ENCODE measurements at places on chromosomes 7 and 10. TPM values are rescaled to one million over a fixed set of nuclear protein-coding genes. Genes with fewer than 3 reads are reported as not detected.

The SLC16A12 gene
- 31.5 TPM for total RNA-seq

The C10orf90 gene
- 0.64 TPM for total RNA-seq

The GHRHR gene
- not detected for total RNA-seq

The VWA2 gene
- total RNA-seq: 2.8 TPM

The NAT16 gene
- 0.49 TPM for total RNA-seq

The CFAP70 gene
- total RNA-seq: 1.3 TPM

The LHFPL3 gene
- total RNA-seq: not detected

GRCh38 chr10:25938405-25938804 lies 4.4 kb downstream of the MYO3A start:
- DNase-seq: no peak
- H3K4me1 ChIP-seq: no peaks in the 10 kb centered on the region
- no peaks in the 10 kb centered on the region for H3K36me3 ChIP-seq
- no peaks in the 10 kb centered on the region for H3K27me3 ChIP-seq

- H3K27ac ChIP-seq: no peak overlapping the region
- no peaks in the 10 kb centered on the region for H3K4me1 ChIP-seq
- no peak overlapping the region for H3K4me3 ChIP-seq
- no peaks in the 10 kb centered on the region for H3K36me3 ChIP-seq
- DNase-seq: no peak
- no peaks in the 10 kb centered on the region for H3K27me3 ChIP-seq
These were observed 108.2 kb downstream of the LHPP start for GRCh38 chr10:124569623-124570470.

DNA sequence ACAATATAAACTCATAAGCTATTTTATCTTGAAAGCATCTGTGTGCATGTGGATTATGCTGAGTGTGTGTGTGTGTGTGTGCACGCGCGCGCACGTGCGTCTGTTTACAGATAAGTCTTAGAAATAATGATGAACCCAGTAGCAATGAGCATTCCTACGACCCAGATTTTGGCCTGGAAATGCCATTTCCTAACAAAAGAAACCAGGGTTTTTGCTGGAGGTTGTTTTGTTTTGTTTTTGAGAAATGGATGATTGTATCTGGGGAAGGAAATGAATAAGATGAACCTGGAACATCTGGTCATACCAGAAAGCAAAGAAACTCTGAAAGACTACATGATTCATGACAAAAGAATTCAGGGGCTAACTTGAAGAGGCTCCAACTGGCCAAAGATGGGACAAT lies 22.1 kb upstream of the LMOD2 start:
- H3K27me3 ChIP-seq: no peaks in the 10 kb centered on the region
- H3K4me1 ChIP-seq: no peaks in the 10 kb centered on the region
- H3K27ac ChIP-seq: no peak overlapping the region

GRCh38 chr7:50362712-50363282 lies 58.3 kb downstream of the IKZF1 start:
- no peak overlapping the region for H3K4me3 ChIP-seq

DNA sequence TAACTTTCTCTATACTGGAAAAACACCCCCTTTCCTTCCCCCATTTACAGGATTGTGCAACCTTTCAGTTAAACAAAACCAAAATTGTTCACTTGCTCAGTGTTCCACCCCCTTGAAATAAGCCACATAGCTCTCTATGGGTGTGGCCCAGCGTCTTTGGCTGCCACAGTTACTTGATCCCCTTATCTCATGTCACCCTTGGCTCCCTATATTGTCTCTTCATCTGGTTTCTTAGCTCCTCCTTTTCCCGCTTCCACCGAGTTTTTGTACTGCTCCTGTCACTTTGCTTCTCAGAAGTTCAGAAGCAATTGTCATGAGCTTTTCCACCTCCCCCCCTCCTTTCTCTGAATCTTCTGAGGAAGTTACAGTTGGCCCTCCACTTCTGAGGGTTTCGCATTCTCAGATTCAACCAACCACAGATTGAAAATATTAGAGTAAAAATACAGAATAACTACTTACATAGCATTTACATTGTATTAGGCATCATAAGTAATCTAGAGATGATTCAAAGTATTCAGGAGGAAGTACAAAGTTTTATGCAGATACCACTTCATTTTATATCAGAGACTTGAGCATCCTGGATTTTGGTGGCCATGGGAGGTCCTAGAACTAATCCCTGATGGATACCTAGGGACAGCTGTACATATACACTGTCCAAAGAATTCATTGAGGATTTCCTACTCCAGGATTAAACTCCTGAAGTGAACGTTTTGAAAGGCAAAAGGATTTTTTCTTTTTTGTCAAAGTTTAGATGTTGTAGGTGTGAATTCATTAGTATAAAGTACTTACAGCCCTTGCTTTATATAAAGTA lies 60.4 kb downstream of the ADD3 start:
- H3K27ac ChIP-seq: no peak overlapping the region
- H3K27me3 ChIP-seq: no peaks in the 10 kb centered on the region
- no peak for DNase-seq

DNA sequence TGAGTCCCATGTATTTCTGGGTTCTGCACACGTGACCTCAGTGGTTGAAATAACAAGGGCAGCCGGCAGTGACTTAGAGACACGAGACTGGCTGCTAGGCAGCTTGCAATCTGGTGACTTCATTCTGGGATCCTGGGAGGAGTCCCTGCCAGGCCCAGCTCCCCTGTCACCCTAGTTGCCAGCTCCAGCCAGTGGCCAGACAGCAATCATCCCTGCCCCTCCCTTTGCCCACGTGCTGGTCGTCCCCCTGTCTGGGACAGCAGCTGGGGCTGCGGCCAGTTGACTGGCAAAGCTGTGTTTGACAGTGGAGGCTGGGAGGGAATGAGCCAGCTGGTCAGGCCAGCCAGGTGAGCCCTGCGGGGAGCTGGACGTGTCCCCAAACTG lies 30.0 kb downstream of the ADGRA1 start:
- no peaks in the 10 kb centered on the region for H3K36me3 ChIP-seq
- no peaks in the 10 kb centered on the region for H3K4me1 ChIP-seq
- no peak overlapping the region for H3K27ac ChIP-seq
- no peaks in the 10 kb centered on the region for H3K27me3 ChIP-seq
- no peak overlapping the region for H3K4me3 ChIP-seq

DNA sequence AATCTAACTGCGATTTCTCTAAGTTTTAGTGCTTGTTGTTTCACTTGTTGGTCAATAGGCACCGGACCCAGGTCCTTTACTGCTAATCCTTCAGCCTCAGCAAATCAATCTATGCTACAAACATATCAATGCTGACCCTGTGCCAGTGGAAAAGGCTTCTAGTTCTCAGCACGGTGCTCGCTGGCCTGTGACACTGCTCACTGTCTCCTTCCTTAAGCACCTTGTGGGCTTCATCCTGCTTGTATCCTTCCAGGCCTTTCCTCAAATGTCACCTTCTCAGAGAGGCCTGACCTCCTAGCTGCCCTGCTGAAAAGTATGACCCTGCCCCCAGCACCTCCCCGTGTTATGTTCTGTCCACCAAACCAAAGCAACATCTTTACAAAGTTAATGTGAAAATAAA lies 201.2 kb upstream of the FRMD4A start:
- H3K27ac ChIP-seq: no peak overlapping the region
- DNase-seq: no peak
- H3K27me3 ChIP-seq: no peaks in the 10 kb centered on the region
- no peak overlapping the region for H3K4me3 ChIP-seq

DNA sequence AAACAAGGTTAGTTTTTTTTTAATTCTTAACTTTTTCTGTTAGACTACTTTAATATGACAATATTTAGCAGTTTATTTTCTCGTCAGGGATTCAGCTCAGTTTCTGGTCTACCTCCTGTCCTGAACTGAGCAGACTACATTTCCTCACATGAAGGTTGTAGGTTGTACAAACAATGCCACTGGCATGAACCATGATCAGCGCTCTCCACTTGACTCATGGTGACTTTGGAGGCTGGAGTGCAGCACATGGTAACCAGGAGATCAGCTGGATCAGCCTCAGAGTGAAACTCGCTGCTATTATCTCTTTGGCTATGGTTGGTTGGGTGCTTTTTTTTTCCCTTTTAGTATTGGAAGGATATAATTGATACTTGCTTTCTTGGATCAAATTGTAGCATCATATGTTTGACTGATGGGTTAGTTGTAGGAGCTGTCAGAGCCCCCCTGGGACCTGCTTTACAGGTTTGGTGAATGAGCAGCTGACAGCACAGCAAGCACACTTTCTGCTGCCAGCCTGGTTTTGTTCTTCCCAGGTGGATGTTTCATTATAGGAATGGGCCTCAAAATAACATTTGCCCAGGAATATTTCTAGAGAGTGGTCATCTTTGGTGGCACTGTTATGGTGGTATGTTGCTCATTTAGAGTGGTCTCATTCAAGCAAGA lies 556.4 kb downstream of the AUTS2 start:
- no peaks in the 10 kb centered on the region for H3K36me3 ChIP-seq
- no peak for DNase-seq
- no peak overlapping the region for H3K27ac ChIP-seq
- no peaks in the 10 kb centered on the region for H3K27me3 ChIP-seq

DNA sequence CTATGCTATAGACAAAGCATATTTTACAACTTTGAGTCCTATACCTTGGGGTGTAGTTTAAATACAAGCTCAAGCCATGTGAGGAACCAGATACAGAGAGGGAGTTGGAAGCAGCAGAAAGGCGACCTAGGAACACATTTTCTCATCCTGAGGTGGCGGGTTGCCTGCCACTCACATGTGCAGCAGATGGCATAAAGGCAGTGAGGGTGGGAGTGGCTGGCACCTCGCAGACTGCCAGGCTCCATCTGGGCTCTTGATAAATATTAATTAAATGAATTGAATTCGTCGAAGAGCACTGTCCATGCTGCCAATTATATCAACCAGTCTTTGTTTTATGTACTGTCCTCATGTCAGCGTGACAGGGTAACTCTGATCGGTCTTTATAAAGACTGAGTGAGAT lies 79.0 kb upstream of the SEMA3C start:
- H3K4me1 ChIP-seq: no peaks in the 10 kb centered on the region
- no peak for DNase-seq
- no peak overlapping the region for H3K4me3 ChIP-seq
- H3K36me3 ChIP-seq: no peaks in the 10 kb centered on the region

- no peaks in the 10 kb centered on the region for H3K27me3 ChIP-seq
- no peaks in the 10 kb centered on the region for H3K4me1 ChIP-seq
- no peak for DNase-seq
- no peak overlapping the region for H3K4me3 ChIP-seq
- H3K27ac ChIP-seq: no peak overlapping the region
These were observed 18.5 kb downstream of the ZNF277 start for GRCh38 chr7:112225006-112225405.

GRCh38 chr10:1377740-1378397 lies 321.7 kb downstream of the WDR37 start:
- no peak overlapping the region for H3K27ac ChIP-seq
- no peak overlapping the region for H3K4me3 ChIP-seq
- no peak for DNase-seq
- no peaks in the 10 kb centered on the region for H3K36me3 ChIP-seq

DNA sequence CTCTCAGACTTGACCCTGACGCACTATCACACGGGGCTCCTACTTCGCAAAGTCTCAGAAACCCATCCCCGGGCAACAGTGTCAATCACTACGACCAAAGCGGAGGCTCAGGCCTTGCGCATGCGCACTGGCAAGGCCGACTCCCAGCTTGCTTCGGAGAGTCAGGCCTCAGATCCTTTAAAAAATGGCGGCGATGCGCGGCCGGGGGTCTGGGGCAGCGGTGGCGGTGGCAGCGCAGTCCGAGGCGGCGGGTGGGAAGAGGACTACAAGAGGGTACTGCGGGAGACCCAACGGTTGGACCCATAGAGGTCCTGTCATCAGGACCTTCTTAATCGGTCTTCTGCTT lies 196.9 kb downstream of the ZNF716 start:
- H3K27me3 ChIP-seq: no peaks in the 10 kb centered on the region
- no peaks in the 10 kb centered on the region for H3K4me1 ChIP-seq
- no peak overlapping the region for H3K4me3 ChIP-seq
- no peak overlapping the region for H3K27ac ChIP-seq
- DNase-seq: peak; percentile 51

DNA sequence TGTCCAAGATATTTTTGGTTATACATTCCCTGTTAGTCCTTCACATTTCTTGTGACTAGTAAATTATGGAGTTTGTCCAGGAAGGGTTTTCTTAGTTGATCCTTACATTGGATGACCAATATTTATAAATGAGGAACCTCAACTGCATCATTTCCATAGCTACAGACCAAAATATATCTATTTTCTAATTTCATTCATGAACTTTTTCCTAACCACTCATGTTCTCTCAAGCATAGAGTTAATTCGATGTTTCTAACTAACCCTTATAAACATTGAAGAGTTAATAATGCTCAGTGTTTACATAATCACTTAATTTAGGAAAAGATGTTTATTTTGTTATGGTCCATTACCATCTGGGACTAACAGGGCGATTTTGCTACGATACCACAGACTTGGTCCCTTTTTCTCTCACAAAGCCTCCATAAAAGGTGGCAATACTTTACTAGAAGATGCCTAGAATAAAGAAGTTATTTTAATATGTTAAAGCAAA lies 591.0 kb downstream of the MAGI2 start:
- no peaks in the 10 kb centered on the region for H3K4me1 ChIP-seq
- H3K27ac ChIP-seq: no peak overlapping the region
- H3K36me3 ChIP-seq: no peaks in the 10 kb centered on the region
- no peak overlapping the region for H3K4me3 ChIP-seq
- DNase-seq: no peak

GRCh38 chr10:100551738-100552137 lies 16.0 kb downstream of the HIF1AN start:
- H3K27ac ChIP-seq: no peak overlapping the region
- H3K4me3 ChIP-seq: no peak overlapping the region
- H3K36me3 ChIP-seq: no peaks in the 10 kb centered on the region
- no peaks in the 10 kb centered on the region for H3K4me1 ChIP-seq
- H3K27me3 ChIP-seq: no peaks in the 10 kb centered on the region

DNA sequence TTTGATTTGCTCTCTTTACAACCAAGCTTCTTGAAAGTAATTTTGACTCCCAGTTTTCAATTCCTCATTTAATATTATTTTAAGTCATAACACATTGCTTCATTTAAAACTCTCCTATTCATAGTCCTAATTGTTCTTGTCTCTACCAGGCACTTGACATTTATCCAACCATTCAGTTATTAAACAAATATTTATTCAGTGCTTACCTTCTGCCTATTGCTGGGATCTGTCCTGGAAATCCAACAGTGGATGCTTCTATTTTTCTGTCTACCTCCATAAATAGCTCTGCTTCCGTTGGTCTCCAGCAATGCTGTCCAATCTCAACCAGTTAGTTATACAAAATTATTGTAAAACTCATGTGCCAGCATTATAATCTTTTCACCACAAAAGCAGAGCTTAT lies 615.1 kb downstream of the ZWINT start:
- H3K4me1 ChIP-seq: no peaks in the 10 kb centered on the region
- no peak overlapping the region for H3K4me3 ChIP-seq
- H3K36me3 ChIP-seq: no peaks in the 10 kb centered on the region
- no peak overlapping the region for H3K27ac ChIP-seq
- no peaks in the 10 kb centered on the region for H3K27me3 ChIP-seq
- DNase-seq: no peak

- no peak for DNase-seq
- H3K27me3 ChIP-seq: no peaks in the 10 kb centered on the region
These were observed 15.9 kb upstream of the ADCK2 start for GRCh38 chr7:140656548-140657515.

Measured in pancreas (tissue), 10 donors.